Activated CD4-positive, CD25-positive, alpha-beta regulatory T cell (primary cell): ENCODE measurements at places on chromosomes 7 and 10.

GRCh38 chr7:28955356-28955717 lies 2.8 kb downstream of the TRIL start:
- DNase-seq = no peak

DNA sequence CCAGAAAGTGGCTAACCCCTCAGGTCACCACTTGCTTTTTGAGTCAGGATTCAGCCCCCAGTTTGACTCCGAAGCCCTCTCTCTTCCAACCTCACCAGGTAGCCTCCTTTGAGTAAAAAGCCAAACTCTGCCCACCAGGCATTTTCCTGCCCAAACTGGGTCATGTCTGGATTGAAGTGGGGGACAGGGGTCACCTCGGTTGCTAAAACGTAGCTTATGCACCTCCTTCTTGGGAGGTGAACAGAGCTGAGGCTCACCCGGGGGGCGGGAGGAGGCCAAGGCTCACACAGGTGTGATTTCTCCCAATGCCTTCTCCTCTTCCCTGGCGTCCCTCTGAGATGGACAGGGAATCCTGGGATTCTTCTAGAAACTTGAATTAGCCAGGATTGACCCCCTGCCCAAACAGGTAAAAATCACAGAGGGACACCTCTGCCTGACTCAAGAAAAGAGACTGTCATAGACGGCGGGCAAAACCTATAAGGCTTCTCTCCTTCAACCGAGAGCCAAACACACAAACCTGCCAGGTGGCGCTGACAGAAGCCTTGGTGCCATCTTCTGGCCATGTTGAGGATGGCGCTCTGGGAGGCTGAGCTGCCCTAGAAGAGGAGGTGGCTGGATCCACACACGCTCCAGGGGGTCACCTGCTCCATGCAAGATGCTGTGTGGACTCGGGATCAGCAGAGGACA lies 51.6 kb downstream of the PRLHR start:
- DNase-seq = peak; percentile 10

DNA sequence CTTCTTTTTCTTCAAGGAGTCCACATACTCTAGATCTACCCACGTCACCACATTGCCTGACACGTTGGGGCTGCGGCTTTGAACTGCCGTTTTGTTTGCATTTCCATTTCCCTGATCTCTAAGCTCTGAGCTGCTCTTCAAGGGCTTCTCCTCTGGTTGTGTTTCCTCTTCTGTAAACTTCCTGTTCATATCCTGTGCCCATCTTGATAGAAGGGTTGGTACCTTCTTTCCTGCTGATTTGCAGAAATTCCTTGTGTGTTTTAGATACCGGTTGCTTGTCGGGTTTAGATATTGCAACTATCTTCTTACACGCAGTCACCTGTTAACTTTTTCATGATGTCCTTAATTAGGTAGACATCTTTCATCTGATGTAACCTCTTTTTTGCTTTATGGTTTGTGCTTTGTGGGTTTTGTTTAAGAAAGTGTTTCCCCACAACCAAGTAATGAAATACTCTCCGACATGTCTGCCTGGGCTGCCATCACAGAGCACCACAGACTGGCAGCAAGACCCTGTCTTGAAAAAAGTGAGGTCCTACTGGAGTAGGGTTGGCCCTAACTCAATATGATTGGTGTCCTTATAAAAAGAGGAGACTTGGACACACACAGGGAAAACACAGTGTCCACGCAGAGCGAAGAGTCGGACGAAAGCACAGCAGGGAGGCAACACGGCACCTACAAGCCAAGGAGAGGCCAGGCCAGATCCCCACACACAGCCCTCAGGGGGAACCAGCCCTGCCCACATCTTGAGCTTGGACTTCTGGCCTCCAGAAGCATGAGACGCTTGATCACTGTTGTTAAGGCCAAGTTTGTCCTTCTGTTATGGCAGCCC lies 99.1 kb upstream of the PDGFA start:
- no peak for DNase-seq

- no peak for DNase-seq
These were observed 82.4 kb upstream of the NME8 start for GRCh38 chr7:37765872-37766525.

- DNase-seq = no peak
These were observed 94.3 kb downstream of the OSBPL3 start for GRCh38 chr7:24885716-24886115.

GRCh38 chr7:129376076-129376777 lies 58.0 kb upstream of the STRIP2 start:
- peak; percentile 17 for DNase-seq

DNA sequence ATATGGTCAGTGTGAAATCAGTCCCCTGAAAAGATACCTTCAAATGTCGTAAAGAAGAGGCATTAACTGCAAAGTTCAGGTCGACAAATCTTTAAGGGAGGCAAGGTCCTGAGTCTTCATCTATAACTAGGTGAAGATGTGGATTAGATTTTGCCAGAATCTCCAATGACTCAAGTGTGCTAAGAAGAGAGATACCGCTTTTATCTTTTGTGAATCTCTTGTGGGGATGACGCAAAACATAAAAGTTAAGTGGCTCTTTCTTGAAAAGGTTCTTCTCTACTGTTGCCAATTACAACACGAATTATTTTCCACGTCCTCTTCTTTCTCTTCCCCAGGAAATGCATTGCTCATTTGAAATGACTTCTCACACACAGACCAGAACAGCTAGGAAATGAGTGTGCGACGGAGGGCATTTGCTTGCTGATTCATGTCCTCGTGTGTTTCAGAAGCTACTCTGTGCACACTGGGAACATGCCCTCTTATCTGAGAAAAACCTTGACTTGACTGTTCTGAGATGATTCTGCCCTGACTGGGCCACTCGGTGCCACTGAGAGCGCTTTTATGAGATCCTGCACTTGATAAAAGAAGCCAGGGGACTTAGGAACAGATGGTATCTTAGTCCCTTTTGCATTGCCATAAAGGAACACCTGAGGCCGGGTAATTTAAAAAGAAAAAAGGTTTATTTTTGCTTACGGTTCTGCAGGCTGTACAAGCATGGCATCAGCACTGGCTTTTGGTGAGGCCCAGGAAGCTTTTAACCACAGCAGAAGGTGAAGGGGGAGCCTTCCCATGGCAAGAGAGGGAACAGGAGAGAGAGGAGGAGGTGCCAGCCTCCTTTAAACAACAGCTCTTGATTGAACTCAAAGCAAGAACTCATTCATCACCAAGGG lies 169.5 kb upstream of the PFKP start:
- DNase-seq = no peak

GRCh38 chr7:141042222-141043193 lies 27.8 kb upstream of the MRPS33 start:
- DNase-seq = no peak

DNA sequence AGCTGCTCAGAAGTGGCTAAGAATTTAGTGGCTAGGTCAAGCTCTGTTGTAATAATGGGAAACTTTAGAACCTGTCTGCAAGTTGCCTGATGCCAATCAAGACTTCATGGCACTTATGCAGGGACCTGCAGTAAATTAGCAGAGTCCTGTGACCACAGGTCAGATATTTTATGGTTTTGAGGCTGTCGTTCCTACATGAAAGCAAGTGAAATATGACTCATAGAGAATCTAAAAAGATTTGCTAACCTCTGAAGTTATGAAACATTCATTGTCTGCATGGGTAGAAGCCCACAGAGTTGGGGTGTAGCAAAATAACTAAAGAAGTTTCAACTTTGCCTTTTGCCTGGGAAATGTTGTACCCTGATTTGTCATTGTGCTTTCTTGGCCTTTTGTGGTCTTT lies 32.3 kb downstream of the SLC39A12 start:
- DNase-seq = no peak

DNA sequence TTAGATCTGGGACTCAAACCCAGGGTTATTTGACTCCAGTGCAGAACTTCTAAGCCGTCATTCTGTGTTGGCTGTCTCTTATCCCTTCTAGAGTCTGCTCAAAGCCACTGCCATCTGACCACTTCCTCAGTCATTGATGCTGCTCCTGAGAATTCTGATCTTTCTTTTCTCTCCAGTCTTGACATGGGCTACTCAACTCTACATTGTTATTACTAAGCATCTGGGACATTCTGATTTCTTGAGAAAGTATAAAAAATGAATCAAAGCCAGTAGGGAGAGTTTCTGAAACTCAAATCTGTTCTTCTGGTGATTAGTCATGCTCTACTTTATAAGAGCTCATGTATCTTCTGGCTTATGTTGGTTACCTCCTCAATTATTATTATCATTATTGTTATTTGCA lies 48.7 kb downstream of the ANK3 start:
- no peak for DNase-seq

DNA sequence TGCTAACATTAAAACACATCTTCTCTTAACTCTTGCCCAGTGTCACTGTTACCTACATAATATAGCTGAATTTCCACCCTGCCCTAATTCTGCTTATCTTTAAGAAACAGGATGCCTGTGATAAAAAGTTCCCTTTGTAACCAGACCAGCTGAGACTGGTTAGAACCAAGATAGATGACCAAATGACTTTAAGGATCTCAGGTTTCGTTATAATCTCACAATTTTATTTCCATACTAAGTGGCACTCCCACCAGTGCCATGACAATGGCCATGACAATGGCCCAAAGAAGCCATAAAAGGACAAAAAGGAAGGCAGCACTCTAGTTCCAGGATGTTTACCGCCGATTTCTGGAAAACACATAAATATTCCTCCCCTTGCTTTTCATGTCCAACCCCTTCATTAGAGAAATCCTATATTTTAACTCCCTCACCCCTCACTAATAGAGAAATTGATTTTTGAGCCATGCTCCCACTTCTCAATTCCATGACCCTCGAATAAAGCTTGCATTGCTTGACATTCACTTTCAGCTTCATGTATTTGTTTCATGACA lies 126.1 kb downstream of the ELAPOR2 start:
- DNase-seq = no peak

GRCh38 chr10:62794306-62794705 lies 10.2 kb upstream of the ADO start:
- no peak for DNase-seq

GRCh38 chr7:80703272-80703671 lies 64.8 kb downstream of the CD36 start:
- DNase-seq = no peak

GRCh38 chr7:87797798-87798403 lies 78.3 kb downstream of the SLC25A40 start:
- DNase-seq = no peak

- DNase-seq = no peak
These were observed 48.3 kb downstream of the NOD1 start for GRCh38 chr7:30430276-30430675.

DNA sequence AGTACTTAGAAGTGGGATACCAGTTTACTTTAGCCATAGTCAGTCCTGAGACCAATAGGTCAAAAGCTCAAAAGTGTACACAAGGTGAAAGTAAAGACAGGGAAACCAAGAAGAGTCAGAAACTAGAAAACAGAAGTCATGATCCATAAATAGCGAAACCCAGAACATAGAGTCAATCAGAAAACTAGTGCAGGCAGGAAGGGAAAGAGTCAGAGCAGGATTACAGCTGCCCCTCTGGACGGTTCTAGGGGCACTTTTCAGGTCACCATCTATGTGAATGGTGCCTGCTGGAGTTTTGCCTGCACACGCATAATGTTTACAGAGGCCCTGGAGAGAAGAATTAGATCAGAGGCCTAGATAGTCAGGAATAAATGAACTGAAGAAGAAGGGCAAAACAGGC lies 22.4 kb upstream of the DMTF1 start:
- no peak for DNase-seq

DNA sequence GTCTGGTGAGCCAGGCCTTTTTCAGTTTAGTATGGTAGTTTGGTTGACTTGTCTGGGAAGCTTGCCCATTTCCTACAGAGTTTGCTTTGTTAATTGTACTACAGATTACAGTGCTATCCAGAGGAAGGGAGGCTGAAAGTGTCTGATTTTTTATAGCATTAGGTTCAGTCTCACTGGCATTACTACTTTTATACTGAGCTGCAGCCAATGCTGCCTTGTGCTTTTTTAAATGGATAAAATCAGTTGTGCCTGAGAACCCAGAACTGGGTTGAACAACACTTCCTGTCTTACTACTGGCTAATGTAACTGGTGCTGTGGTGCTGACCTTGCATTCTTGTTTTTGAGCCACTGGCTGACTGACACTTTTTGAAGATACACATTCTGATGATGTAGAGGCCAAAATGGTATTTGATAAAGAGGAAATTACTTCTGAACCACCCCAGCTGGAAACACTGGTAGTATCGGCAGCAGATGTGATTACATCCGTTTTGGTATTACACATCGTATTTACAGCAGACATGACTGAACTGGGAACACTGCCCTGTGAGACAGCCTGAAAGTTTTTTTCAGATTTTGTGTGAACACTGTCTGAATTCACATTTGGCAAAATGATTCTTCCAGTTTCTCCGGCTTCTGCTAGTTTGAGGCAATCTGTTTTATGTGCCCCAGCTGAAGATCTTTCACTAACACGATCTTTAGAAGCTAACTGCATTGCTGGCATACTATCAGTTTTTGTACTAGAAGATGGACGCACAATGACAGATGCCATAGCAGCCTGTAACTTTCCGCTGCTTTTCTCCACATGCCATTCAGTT lies 74.1 kb downstream of the NRBF2 start:
- no peak for DNase-seq

DNA sequence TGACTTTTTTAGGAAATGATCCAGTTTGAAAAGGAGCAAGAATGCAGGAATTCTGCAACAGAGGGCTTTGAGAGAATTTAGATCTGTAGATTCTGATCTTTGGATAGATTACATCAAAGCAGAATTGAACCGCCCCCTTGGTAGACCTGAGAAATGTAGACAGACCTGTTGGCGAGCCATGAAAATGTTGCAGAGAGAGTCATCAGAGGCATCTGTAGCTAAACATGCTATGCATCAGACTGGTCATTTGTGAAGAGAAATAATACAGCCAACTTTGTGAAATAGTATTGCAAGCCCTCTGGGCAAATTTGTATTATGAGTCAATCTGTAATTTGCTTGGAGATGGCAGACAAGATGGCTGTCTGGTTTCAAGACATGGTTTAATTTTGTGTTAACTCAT lies 4.3 kb upstream of the C1GALT1 start:
- DNase-seq = no peak

GRCh38 chr10:48749254-48749787 lies 64.6 kb downstream of the WDFY4 start:
- DNase-seq = no peak

GRCh38 chr10:123166618-123167017 lies 12.4 kb downstream of the BUB3 start:
- DNase-seq = no peak

DNA sequence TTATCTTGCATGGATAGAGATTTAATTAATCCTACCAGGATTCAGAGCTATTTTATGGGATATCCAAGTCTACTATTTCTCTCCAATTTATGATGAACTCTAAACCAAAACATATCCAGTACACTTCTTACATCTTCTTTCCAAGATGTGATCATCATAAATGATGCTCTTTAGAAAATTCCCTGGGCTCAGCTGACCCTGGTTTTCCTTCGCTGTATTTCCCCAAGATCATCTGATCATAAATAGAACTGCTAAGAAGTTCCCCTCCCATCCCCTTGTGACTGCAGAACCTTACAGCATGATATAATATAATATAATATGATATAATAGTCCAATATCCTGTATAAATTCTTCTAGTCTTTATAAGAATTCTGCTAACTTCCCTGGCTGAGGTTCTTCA lies 114.6 kb upstream of the LYZL2 start:
- DNase-seq = no peak

GRCh38 chr7:99614495-99614894 lies 2.3 kb upstream of the ZSCAN25 start:
- DNase-seq = no peak
